T-helper 17 cell (primary cell): ENCODE measurements at places on chromosomes 16 and 17. TPM values are rescaled to one million over a fixed set of nuclear protein-coding genes. Genes with fewer than 3 reads are reported as not detected.

HYDIN gene
- not detected for total RNA-seq

PRSS27 gene
- 0.83 TPM for total RNA-seq

CCL8 gene
- total RNA-seq, result not detected

FA2H gene
- total RNA-seq, result 1.7 TPM

TEX19 gene
- total RNA-seq, result not detected

ST6GALNAC2 gene
- total RNA-seq, result 2.2 TPM

CLEC19A gene
- not detected for total RNA-seq

SLC16A11 gene
- total RNA-seq, result 0.40 TPM

CDH15 gene
- total RNA-seq, result not detected

STAC2 gene
- total RNA-seq, result not detected

PLXDC1 gene
- total RNA-seq, result 11.7 TPM

DNA sequence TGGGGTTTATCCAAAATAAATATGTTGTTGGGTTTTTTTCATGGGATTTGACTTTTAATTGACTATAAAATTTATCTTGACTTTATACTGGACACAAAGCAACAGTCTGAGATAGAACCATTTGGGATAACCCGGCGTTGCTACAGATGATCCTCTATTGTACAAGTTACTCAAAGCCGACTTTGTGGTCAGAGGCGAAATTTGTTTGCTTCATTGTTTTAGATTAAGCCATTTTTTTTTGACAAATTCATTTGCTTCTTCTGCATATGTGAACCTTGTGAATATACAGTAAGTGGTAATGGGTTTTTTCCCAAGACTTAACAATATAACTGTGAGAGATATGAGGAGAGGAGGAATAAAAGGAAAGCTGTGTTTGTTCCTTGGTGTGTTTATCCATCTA is 11.8 kb downstream of the MYO1D start:
- no peak for DNase-seq

DNA sequence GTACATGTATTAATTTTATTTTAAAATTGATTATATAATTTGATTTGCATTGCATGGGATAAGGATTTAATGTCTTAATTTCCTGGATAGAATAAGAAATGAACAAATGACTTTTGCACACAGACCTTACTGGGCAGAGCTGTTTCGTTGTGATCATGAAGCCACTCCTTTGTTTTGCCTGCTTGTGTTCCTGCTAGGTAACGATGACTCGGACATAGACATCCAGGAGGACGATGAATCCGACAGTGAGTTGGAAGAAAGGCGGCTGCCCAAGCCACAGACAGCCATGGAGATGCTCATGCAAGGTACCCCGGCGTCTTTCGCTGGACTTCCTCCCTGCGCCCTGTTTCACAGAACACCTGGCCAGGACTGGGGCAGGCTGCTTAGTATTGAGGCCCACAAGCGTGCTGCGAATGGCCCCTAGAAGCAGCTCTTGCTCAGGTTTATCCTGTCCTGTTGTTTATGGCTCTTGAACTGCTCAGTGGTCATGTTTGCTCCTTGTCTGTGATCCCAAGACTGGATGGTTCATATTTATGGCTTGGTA is 29.6 kb downstream of the CLUAP1 start:
- DNase-seq, result no peak

- no peak for DNase-seq
Observed at GRCh38 chr16:69250081-69250480, 61.1 kb upstream of the VPS4A start.

GRCh38 chr17:60445144-60445543 is 22.9 kb downstream of the CHCT1 start:
- DNase-seq, result no peak

DNA sequence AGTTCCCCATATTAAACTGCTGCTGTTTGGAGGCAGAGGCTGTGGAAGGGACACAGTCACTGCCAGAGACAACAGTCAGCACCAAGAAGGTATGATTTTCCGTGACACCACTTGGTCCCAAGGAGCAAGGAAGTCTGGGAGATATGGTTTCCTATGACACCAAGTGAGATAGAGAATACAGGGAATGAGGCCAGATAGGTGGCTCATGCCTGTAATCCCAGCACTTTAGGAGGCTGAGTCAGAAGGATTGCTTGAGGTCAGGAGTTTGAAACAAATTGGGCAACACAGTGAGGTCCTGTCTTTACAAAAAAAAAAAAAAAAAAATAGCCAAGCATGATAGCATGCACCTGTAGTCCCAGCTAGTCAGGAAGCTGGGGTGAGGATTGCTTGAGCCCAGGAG is 90.8 kb downstream of the ABCC12 start:
- DNase-seq, result no peak

GRCh38 chr16:23453338-23454052 is 506 bp upstream of the COG7 start:
- DNase-seq, result no peak

- DNase-seq, result no peak
Observed at GRCh38 chr16:59758848-59759247, 1024.7 kb upstream of the GOT2 start.

DNA sequence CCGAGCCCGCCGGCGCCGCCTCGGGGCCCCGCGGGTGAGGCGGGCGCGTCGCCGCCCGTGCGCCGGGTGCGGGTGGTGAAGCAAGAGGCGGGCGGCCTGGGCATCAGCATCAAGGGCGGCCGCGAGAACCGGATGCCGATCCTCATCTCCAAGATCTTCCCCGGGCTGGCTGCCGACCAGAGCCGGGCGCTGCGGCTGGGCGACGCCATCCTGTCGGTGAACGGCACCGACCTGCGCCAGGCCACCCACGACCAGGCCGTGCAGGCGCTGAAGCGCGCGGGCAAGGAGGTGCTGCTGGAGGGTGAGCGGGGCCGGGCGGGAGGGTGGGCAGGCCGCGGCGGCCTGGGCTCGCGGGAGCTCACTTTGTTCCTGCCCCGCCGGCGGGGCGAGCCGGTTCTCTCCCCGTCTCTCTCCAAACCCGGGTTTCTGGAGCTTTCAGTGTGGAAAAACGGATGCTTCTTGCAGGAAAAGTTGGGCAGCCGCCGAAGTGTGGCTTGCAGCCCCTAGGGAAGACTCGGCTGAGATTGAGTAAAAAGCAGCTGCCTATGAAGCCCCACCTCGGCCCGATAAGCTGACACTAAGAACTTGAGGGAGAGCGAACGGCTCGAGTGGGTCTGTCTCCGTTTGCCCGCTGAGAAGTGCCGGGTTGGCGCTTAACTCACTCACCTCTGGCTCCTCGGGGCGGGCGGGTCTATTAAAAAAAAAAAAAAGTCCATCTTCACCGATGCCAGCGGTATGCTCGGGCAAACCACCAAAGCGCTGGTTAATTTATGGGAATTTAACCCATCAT is 677 bp downstream of the SNTB2 start:
- peak; percentile 32 for DNase-seq

GRCh38 chr16:28110074-28110473 is 46.6 kb upstream of the GSG1L start:
- no peak for DNase-seq

- DNase-seq, result no peak
Observed at GRCh38 chr16:56814537-56815432, 50.2 kb upstream of the SLC12A3 start.

GRCh38 chr17:7849130-7849750 is 5.6 kb upstream of the TMEM88 start:
- no peak for DNase-seq

- DNase-seq, result no peak
Observed at GRCh38 chr17:13484020-13484419, 117.7 kb downstream of the HS3ST3A1 start.

GRCh38 chr16:82061861-82062525 is 26.9 kb downstream of the HSD17B2 start:
- no peak for DNase-seq

GRCh38 chr17:43515656-43516055 is 30.5 kb downstream of the ETV4 start:
- DNase-seq, result no peak

- no peak for DNase-seq
Observed at GRCh38 chr16:66473051-66473571, 46.0 kb downstream of the BEAN1 start.

DNA sequence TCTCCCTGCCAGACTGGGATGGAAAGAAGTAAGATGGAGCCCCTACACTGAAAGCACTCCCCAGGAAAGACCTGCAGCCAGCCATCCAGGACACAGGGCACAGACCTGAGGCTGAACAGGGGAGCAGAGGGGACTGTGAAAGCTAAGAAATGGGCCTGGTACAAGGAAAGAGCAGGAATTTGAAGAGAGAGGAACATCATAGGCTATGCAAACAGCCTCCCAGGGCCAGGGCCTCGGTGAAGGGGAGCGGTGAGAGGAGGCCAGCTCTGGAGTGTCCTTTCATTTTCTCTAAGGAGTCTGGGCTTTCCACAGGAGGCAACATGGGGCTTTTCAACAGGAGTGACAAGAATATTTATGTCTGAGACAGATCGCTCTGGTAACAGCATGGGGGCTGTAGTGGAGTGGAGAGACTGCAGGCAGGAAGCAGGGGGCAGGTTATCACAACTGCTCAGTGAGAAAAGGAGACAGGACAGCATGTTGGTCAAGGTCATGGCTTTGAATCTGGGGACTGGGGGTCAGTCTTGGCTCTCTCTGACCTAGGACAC is 50.1 kb downstream of the TOM1L2 start:
- no peak for DNase-seq

DNA sequence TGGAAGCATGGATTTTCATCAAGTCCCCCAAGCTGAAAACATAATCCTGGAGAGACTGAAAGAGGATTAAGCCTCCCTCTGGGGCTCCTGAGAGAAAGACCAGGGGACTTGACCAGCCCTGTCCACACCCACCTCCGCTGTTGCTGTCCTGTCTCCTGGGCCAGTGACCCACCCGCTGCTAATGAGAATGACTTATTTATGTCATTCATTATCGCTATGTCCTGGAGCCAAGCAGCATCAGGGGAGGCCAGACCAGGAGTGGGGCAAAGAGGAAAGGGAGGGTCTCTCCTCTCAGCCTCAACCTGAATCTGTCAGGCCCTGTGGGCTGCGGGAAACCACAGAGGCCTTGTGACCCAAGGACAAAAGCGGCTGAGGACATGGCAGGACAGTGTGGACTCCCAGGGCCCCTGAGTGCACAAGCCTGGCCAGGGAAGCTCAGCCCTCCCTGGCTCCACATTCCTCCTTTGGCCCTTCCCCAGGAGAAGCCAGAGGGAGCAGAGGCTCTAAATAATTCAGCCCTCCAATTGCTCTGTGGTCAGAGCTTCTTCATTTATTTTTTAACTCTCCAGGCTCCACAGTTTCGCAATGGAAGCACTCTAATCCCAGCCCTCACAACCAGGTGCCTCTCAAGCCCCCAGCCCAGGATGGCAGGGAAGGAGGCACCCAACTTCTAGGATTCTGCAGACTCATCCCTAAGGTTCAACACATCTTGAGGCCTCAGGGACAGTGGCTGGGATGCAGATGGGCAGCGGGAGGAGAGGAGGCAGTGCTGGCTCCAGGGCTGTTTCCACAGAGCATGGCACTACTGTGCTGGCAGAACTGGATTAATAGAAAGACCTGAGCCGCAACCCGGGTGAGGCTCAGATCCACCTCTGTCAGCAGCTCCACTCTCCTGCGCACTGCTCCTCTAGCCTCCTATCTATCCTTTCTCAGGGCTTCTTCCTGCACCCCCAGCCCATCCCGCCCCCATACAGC is 19.1 kb downstream of the CUEDC1 start:
- no peak for DNase-seq

GRCh38 chr16:12303653-12304052 is 327.1 kb downstream of the SNX29 start:
- DNase-seq, result no peak

DNA sequence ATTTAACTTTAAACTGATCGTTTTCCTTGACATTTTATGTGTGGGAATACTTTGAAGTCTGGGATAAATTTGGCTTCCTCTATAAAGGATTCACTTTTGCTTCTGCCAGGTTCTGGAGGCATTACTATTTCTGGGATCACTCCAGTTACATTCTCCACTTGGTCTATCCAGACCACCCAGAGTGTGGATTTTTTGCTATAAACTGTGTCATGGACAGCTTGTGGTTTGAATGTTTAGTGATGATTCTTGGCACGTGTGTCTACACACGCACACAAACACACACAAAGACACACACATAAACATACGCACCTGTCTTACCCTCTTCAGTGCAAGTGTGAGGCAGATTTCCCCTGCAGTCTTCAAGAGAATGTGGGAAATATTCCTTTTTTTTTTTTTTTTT is 27.4 kb upstream of the MSI2 start:
- no peak for DNase-seq

- peak; percentile 29 for DNase-seq
Observed at GRCh38 chr17:4940555-4941318, 669 bp downstream of the RNF167 start.

- DNase-seq, result no peak
Observed at GRCh38 chr17:7610641-7611040, 4.1 kb downstream of the FXR2 start.

GRCh38 chr16:3587547-3588110 is 10.4 kb upstream of the NLRC3 start:
- no peak for DNase-seq

GRCh38 chr17:39688475-39688835 is 598 bp upstream of the PGAP3 start:
- no peak for DNase-seq

GRCh38 chr16:48194828-48195556 is 39.2 kb upstream of the ABCC12 start:
- DNase-seq, result no peak

- DNase-seq, result no peak
Observed at GRCh38 chr16:73018821-73019456, 29.0 kb downstream of the ZFHX3 start.

DNA sequence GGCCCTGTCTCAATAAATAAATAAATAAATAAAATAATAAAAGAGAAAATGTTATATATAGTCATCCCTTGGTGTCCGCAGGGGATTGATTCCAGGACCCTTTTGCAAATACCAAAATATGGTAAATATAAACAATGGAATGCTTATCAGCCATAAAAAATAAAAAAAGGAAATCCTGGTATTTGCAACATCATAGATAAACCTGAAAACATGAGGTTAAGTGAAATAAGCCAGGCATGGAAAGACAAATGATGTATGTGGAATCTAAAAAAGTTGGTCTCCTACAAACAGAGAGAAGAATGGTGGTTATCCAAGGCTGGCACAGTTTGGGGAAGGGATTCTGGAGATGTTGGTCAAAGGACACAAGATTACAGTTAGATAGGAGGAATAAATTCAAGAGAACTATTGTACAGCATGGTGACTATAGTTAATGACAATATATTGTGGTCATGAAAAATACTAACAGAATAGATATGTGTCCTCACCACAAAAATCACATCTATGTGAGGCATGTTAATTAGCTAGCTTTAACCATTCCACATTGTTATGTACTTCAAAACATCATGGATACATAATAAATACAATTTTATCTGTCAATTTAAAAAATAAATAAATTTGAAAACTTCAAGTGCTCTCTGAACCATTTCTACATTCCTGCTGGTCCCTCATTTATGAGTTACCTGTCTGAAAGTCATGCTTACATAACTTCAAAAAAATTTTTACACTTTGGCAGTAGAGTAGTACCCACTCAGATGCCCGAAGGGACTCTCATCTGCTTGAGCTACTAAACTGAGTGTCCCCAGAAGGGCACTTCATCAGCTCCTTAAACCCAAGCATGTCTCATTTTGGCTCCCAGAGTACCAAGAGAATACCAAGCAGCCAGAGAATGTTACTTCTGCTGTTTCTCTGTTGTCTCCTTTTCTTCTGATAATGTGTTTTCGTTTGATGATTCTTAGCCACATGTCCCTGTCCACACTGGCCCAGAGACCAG is 26.6 kb downstream of the N4BP1 start:
- no peak for DNase-seq
